ENCODE measurements at places on chromosomes 6 and 20.

DNA sequence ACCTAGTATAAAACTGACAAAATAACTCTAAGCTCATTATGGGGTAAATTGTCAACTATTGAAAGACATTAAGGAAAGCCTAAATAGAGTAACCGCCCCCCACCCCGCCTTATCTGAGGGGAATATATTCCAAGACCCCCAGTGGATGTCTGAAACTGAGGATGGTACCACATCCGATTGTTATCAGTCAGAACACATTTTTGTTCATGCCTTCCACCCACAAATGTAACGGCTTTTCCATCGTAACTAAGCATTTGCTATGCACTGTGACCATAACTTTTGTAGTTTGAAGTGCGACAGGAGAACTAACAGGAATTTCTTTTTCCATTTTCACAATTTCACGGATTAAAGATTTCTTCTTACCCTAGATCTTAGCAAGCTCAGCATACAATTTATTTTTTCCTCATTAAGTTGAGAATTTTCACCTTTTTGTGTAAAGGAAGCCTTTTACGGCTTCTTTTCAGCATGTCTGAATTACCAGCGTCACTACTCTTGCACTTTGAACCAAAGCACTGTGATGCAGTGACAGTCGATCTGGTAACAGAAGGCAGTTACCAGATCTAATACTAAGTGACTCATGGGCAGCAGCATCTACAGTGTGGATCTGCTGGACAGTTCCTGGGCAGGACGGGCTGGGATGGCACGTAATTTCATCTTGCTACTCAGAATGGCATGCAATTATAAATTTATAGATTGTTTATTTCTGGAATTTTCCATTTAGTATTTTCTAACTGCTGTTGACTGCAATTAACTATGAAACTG lies 11.8 kb downstream of the CFAP61 start:
- DNase-seq: no peak

DNA sequence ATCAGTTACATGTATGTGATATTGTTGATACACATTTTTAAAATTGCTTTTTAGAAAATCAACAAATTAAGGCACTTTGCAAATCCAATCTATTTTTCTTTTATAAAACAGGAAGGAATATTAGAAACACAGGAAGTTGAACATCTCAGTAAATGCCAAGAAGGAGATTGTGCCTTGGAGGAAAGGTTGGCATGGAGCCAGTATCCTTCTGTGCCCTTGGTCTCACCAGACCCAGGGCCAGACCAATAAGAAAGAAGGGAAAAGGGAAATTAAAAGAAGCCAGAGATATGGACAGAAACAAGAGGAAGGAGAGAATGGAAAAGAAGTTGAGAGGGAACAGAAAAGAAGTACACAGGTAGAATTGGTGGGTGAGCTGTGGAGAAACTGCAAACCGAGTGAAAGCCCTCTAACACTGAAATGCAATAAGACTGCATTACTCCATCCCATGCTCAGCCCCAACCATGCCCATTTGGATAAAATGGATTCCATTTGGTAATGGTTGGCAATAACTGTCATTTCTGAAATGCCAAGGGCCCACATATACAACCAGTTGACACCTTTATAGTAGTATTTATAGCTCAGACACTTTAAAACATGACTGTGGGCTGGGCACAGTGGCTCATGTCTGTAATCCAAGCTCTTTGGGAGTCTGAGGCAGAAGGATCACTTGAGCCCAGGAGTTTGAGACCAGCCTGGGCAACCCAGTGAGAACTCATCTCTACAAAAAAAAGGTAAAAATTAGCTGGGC lies 133.8 kb downstream of the GMPR start:
- DNase-seq: no peak

DNA sequence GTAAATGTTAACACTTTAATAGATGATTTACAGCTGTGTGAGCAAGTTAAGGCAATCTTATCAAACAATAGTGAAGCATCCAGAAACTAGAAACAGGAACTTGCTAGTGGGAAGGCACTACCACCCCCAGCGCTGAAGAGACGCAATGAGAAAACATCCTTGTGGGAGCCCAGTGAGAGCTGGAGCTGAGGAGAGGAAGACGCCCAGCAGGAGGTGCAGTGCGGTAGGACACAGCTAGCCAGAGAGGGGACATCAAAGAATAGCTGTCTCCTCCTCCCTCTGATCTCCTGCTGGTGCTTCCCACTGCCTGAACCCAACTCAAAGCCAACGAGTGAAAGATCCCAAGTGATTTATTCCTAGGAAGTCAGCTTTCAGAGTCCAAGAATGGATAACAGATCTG lies 140.3 kb downstream of the COL12A1 start:
- DNase-seq: peak; percentile 77

DNA sequence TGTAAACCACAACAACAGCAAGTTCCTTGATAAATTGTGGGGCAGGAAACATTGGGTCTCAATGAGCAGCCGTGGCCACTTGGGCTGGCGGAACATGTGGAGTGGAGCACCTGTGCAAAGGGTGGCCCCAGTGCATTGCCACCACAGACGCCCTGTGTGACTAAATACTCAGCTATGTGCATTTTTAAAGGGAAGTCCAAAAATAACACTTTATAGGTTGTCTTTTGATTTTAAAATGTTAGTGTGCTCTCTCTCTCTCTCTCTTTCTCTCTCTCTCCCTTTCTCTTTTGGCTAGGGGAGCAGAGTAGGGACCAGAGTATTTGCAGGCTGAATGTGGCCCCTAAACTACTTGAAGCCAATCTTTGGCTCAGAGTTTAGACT lies 236.3 kb downstream of the BCAS1 start:
- DNase-seq: no peak

DNA sequence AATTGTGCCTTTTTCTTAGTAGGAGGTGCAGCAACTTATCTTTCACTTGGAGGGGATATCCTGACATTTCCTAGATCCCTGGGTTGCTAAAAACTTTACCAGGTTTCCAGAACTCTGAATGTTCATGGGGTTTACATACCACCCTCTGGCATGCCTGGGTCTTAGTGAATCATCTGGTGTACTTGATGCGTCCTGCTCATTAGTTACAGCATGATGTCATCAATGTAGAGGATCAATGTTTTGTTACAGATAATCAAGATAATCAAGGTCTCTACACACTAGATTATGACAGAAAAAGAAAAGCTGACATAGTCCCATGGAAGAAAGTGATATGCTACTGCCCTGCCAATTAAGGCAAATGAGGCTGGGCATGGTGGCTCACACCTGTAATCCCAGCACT lies 27.0 kb downstream of the FITM2 start:
- no peak for DNase-seq

GRCh38 chr6:68497927-68498326 lies 137.2 kb upstream of the ADGRB3 start:
- peak; percentile 69 for DNase-seq

Data from fibroblast of skin of right quadriceps (primary cell).